ENCODE measurements at places on chromosomes 16 and 17.

GRCh38 chr16:52558448-52558847 lies 11.5 kb upstream of the TOX3 start:
- no peak for DNase-seq

DNA sequence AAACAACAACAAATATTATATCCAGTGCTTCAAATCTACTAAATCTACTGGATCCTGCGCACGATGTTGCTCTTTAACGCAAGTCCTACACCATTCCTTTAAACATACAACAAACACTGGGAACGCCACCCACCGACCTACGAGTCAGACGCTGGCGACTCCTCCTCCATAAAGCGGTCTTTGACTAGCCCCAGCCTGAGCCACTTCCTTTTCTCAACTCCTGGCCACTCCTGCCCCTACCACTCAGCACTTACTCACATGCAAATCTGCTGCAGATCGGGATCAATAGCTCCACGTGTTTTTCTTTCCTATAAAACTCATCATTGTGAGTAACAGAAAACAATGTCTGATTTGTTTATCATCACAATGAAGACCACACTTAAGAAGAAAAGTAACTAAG lies 32.8 kb upstream of the MNT start:
- no peak for DNase-seq

DNA sequence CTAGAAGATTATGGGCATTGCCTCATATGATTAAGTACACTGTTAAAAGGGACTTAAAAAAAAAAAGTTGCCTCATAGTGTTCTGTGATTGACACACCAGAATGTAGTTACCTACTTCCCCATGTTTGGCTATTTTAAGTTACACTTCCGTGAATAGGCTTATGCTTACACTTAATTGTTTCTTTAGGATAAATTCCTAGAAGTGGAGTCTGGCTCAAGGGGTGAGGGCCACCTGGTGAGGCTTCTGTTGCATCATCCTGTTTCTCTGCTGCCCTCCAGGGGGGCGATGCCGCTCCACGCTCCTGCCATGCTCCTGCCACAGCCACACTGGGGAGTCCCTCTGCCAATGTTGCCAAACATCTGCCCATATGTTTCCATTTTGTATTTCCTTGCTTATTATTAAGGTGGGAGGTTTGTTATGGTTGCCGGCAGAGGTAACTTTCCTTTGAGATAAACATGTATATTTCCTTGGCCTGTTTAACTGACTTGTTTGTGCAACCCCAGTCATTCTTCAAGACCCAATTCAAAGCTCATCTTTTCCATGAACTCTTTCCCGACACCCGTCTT lies 73.1 kb downstream of the KSR1 start:
- no peak for DNase-seq

DNA sequence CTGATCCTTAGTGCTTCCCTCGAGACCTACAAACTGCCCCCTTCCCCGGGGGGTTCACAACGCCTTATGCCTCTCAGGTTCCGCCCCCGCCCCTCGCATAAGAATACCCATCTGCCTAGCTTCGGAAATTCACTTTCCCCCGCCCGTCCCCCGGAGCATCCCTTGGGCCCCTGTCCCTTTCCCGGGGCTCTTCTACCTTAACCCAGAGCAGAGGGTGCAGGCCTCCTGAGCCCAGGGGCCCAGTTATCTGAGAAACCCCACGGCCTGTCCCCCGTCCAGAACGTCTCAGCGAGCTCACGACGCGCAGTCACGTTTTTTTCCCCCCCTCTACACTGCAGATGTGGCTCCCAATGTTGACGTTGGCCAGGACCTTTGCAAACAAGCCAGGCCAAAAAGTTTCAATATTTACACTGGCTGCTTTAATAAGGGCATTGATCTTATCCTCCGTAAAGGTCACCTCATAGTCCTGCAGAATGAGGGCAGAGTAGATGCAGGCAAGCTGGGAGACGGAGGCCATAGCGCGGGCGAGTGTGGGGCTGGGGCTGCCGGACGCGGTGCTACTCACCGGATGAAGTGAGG lies 1.4 kb upstream of the NBR1 start:
- no peak for DNase-seq

DNA sequence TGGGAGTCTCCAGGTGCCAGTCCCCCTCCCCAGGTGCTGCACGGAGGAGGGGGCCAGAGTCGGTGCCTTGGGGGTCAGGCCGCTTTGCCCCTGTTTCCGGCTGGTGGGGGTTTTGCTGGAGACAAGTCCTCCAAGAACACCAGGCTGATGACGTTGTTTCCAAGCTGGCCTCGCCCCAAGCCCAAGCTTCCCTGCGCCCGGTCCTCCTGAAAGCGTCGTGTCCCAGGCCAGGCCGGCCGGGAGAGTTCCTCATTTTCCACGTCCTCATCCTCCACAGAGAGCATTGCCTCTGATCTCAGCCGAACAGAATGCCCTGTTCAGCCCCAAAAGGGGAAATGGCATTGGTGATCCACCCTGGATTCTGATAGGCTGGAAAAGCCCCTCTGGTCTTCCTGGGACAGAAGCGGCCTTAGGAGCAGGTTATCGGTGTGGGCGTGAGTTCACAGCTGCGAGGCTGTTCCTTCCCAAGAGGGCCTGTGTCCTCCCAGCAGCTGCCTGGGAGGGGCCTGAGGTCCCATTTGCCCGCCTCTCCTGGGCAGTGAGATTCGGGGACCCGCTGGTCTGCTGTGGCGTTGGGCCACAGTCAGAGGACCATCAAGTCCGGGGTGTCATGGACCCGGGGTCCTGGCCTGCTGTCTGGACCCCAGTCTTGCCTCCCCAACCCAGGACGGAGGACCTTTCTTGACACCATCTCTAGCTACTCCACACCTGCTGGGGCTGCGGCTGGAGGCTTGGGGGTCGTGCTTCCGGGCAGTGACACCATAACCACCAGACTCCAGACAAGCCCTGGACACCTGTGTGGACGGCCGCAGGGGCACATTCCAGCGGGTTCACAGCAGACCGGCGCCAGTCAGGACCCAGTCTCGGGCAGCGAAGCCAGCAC lies 7.1 kb downstream of the SOX8 start:
- DNase-seq: peak; percentile 60

GRCh38 chr17:4898351-4898750 lies 985 bp upstream of the C17orf107 start:
- DNase-seq: no peak

DNA sequence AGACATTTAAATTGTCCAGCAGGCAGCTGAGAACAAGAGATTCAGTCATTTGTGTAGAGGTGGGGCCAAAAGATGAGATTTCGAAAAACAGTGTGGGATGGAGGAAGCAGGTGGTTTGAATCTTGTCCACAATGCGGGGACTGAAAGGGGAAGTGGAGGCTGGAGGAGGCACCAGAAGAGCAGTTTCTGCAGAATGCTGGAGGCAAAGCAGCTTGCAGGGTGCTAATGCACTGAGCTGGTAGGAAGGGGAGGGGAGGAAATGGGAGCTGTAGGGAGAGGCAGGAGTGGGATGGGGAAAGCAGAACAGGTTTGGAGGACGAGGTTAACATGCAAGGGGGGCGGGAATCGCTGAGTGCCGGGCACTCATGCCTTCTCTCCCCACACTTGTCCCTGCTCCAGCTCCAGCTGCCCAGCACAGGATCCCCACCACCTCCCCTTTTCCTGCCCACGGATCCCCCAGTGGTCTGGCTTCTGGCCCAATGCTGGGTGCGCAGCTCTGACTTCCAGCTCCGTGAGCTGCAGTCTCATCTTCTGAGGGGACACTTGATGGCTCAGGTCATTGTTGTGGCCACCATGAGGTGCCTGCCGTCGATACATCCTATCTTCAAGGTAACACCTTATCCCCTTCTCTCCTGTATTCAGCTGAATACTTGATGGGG lies 9.4 kb downstream of the C17orf100 start:
- DNase-seq: no peak

- no peak for DNase-seq
Observed at GRCh38 chr17:27793168-27793905, 7.0 kb downstream of the NOS2 start.

DNA sequence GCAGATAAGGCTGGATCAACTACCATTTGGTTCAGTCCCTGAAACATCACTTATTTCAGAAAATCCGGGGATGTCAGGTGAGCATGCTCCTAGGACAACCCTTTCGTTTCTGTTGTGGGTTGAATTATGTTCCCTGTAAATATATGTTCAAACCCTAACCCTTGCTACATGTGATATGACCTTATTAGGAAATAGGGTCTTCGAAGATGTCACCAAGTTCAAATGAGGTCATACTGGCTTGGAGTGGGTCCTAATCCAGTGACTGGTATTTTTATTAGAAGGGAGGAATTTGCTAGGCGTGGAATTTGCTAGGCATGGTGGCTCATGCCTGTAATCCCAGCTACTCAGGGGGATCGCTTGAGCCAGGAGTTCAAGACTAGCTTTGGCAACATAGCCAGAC lies 21.3 kb downstream of the SNX20 start:
- DNase-seq: no peak

DNA sequence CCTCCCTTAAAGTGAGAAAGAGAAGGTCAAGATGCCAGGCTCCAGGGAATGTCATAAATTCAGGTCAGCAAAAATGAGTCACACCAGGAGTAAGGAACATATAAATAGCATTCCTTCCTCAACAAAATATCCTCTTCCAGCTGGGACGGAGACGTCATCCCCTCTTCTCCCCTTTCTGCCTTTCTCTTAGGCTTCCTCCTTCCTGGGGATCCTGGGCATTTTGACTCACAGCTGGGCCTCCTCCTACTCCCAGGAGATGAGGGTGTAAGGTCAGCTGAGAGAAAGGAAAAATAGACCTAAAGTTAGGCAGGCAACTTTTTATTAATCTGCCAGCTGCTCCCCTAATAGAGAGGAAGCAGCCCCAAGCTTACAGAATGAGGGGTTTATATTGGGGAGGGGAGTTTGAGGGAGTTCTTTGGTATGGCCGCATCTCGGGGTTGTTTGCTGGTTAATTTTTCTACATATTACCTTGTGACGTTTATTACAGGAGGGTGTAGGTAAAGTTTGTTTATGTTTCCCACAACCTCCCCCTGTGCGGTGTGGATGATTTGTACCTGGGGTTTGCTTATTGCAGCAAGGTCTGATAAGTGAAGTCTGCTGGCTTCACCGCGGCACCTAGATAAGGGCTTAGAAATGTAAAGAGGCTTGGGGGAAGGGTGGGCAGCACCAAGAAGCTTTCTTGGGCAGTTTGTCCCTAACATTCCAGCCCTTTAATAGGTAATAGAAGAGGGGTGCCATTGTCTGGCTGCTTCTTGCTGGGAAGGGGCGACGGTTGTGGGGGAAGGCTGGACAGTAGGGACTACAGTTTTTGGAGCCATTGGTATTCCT lies 7.1 kb upstream of the ZNF747 start:
- no peak for DNase-seq

DNA sequence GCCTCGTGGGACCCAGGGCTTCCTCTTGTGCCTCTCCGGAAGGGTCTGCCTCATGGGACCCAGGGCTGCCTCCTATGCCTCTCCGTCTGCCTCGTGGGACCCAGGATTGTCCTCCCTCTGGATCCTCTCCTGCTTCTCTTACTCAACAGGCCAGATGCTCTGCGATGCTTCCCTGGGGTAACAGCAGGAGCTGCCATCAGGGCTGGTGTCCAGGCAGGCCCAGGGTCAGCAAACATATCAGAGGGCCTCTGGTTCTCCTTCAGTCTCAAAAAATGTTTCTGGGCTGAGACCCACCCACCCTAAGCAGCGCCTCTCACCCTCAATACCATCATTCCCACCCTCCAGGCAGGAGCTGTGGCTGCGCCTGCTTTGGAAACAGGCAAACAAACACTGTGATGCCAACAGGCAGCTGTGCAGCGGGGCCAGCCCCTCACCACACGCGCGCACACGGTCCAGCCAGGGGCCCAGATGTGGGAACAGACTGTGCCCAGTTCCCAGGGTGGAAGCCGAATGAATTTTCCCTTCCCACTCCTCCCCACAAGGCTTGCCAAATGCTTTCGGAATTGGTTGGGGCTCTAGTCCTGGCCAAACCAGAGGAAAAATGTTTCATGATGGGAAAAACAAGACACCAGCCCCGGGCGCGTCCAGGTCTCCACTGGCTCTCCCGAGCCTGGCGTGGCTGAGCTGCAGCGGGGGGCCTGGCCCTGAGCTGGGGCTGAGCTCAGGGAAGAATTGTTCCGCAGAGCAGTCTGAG lies 11.3 kb downstream of the TIMM22 start:
- DNase-seq: no peak

DNA sequence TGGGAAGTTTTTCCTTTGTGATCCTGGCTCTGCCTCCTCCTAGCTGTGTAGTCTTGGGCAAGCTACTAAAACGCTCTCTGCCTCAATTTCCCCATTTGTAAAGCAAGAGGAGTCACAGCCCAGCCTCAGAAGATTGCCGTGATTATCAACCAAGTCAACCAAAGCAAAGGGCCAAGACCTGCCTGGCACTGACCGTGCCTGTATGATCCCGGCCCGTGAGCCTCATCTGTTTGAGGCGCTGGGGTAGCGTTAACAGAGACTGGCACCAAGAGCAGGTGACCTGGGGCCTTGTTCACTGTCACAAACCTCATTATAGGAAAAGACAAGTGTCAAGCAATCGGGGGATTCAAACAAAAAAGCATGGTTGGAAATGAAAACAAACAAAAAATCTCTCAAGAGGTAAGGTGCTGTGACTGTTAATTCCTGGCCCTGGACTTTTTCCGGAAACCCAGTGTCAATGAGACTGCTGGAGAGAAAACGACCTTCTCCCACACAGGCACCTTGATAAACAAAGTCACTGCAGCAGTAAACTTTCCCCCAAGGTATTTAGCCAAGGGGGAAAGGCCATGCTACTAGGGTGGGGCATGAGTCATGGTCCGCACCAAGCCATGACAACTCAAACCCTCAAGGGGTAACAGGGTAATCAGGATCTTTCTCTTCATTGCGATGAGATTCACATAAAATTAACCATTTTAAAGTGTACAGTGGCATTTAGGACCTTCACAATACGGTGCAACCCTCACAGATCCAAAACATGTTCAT lies 5.4 kb downstream of the MEAK7 start:
- no peak for DNase-seq

- no peak for DNase-seq
Observed at GRCh38 chr16:30853758-30854157, 40.1 kb downstream of the BCL7C start.

GRCh38 chr16:23382279-23382678 lies 70.7 kb downstream of the COG7 start:
- no peak for DNase-seq

GRCh38 chr16:88062341-88063210 lies 111.3 kb downstream of the BANP start:
- DNase-seq: no peak

DNA sequence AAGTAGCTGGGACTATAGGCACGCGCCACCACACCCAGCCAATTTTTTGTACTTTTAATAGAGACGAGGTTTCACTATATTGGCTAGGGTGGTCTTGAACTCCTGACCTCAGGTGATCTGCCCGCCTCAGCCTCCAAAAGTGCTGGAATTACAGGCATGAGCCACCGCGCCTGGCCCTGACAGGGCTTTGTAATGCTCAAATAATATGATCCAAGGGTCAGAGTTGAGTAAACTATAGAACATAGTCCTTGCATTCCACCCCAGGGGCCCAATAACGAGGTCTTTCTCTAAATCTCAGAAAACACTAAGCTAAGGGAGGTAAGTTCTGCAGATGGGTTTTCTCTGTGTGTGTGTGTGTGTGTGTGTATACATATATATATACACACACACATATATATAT lies 5.8 kb upstream of the MEOX1 start:
- no peak for DNase-seq

GRCh38 chr17:14805348-14805747 lies 459.8 kb downstream of the PMP22 start:
- no peak for DNase-seq

- no peak for DNase-seq
Observed at GRCh38 chr16:87058728-87059250, 258.4 kb downstream of the C16orf95 start.

GRCh38 chr17:78840530-78840779 lies 159 bp downstream of the USP36 start:
- DNase-seq: no peak

Data from hypothalamus (tissue), 51 donors.